ENCODE measurements at places on chromosomes 6 and 20. TPM values are rescaled to one million over a fixed set of nuclear protein-coding genes. Genes with fewer than 3 reads are reported as not detected.

RFX6 gene
- not detected for total RNA-seq

ARHGAP40 gene
- total RNA-seq, result not detected

EDEM2 gene
- total RNA-seq, result 46.8 TPM

RIPOR2 gene
- 56.8 TPM for total RNA-seq

C2 gene
- total RNA-seq, result 192 TPM

ACTR5 gene
- 6.9 TPM for total RNA-seq

GRCh38 chr20:23230766-23231385 lies 119.7 kb upstream of the NXT1 start:
- no peak for DNase-seq

GRCh38 chr6:138593124-138593877 lies 94.0 kb upstream of the NHSL1 start:
- peak; percentile 49 for DNase-seq

DNA sequence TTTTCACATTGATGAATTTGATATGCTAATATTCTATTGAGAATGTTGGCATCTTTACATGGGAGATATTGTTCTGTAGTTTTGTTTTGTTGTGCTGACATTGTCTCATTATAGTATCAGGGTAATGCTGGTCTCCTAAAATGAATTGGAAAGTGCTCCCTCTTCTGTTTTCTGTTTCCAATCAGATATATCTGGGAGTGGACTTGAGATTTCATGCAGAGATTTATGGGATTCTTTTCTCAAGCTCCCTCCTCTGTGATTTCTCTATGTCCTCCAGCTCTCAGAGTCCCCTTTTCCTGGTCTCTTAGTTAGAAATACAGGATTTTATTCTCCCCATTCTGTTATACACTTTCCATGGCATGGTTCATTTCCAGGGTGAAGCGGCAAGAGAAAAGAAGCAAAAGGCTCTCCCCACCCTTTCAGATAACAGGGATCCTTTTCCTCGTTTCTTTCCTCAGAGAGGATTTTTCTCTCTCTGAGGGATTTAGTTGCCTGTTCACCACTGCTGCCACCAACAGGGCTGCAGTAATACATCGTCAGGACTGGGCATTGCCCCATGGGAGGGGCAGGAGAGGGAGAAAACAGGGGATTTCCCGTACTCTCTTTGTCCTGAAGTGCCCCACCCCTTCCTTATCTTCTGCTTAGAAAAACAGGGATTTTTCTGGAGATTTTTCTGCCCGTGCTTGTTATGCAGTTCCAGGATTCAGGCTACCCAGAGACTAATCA lies 59.3 kb upstream of the STMND1 start:
- no peak for DNase-seq

- no peak for DNase-seq
Observed at GRCh38 chr20:50333812-50334211, 143.2 kb downstream of the CEBPB start.

DNA sequence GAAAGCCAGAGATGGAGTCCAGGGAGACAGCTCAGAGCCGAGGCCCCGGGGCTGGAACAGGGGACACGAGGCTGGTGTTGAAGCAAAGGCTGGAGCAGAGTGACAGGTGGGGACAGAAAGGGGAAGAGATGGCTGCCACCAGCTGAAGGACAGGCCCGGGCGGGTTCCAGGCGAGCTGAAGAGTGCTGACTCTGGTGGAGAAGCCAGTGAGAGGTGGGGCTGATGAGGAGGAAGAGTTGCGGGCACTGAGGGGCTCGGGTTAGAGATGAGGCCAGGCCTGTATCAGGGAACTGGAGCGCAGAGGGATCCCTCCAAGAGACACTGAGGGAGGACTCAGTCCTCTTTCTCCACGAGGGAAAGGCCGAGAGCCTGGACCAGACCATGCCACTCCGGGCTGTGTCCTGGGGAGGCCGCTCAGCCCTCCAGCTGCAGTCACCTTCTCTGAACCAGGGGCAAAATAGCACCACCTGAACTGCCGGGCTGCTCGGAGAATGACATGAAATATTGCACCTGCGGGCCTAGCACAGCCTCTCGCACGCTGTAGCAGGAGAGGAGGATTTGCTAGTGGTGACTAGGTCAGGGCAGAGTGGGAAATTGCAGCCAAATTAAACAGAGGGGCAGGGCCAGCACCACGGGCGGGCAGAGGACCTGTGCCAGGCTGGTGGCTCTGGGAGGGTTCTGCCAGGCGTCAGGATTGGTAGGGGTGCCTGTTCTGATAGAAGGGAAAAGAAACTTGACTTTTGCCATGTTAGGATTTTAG lies 175.9 kb downstream of the ZDHHC14 start:
- no peak for DNase-seq

DNA sequence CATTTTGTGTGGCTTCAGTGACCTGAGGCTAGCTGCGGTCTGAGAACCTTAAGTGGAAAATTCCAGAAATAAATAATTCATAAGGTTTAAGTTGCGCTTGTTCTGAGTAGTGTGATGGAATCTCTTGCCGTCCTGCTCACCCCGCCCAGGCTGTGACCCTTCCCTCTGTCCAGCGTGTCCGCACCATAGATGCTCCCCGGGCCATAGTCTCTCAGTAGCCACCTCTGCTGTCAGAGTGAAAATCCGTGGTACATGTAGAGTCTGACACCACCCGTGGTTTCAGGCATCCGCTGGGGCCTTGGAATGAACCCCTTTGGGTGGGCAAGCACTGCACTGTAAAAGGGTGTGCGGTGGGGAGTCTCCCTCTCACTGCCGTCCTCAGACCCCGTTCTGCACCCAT lies 11.7 kb downstream of the UNC93A start:
- no peak for DNase-seq

DNA sequence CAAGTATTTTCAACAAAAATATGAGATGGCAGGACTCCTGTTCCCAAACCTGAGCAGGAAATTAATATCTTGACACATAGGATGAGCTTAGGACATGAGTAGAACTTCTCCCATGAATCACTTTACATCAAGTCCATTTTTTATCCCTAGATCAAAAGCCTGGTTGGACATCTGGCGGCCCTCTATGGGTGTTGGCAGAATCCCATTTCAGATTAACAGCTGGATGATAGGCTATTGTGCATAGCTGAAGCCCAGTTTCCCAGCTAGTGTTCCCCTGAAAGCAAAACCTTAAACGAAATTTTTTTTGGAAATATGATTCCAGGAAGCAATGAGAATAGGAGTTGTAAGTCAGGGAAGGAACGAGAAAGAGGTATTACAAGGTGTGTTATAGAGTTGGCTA lies 449.4 kb upstream of the CHD6 start:
- DNase-seq, result no peak

GRCh38 chr20:36091561-36092397 lies 62.8 kb upstream of the EPB41L1 start:
- no peak for DNase-seq

DNA sequence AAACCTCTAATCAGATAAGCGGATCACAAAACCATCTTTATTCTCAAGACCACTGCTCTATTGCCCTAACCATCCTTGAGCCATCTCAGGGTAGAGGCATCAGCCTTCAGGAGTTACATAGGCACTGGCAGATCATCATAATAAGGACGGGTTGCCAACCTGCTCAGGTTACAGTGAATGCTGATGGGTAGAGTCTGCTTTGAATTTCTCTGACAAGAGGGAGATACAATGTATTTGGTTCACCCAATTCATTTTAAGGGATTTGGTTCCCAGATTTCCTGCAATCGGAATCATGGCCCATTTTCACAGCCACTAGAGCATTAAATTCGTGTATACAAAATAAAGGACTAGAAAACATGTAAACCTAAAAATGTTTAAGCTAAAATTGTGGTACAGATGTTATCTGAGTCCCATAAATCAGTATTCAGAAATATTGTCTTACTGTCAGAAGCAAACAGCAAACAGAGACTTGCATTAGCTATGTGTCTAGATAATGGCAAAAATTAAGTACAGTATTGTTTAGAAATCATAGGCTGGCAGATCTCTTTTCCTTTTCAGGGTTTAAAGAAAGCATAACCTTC lies 41.9 kb upstream of the TMEM170B start:
- no peak for DNase-seq

DNA sequence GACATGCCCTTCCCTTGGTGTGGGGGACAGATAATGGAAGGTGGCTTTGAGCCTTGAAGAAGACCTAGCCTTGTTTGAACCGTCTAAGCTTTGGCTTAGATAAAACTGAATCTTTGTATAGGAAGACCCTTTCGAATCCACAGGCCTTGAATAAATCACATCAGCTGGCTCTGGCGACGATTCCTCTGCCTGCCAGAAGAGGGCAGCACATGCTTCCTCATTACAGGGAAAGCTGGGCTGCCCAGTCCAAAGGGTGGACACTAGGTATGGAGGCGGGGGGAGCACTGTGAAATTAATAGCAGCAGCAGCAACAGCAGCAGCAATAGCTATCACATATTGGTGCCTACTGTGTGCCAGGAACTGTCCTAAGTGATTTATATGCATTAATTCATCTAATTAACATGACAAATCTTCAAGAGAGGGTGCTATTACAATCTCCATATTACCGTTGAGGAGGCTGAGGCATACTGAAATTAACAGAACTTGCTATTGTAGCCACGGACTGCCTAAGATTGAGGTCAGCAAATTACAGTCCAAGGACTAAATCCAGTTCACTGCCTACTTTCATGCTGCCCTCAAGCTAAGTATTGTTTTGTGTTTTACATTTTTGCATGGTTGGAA lies 85.1 kb downstream of the CLIC5 start:
- DNase-seq, result peak; percentile 78

- DNase-seq, result no peak
Observed at GRCh38 chr6:87656857-87657256, 45.2 kb downstream of the AKIRIN2 start.

DNA sequence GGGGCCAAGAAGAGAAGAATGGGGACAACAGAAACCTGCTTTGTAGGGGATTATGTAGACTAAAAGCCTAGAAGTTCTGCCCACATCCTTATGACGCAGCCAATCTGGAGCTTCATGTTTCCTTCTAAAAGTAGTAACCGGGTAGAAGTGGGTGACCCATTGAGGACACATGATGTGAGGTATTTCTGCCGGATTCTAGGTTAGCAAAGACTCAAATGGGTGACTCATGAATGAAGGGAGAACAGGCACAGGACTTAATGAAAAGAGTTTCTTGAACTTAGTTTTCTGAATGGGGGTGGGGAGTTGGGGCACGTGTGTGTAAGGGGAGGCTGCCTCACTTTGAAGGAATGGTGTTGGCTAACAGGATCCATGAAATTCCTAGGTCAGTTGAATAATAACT lies 68.8 kb downstream of the CDS2 start:
- no peak for DNase-seq

- no peak for DNase-seq
Observed at GRCh38 chr6:21610341-21610740, 16.8 kb downstream of the SOX4 start.

GRCh38 chr6:145629478-145629877 lies 105.8 kb downstream of the EPM2A start:
- no peak for DNase-seq

GRCh38 chr6:44837255-44837654 lies 449.7 kb downstream of the CDC5L start:
- no peak for DNase-seq

DNA sequence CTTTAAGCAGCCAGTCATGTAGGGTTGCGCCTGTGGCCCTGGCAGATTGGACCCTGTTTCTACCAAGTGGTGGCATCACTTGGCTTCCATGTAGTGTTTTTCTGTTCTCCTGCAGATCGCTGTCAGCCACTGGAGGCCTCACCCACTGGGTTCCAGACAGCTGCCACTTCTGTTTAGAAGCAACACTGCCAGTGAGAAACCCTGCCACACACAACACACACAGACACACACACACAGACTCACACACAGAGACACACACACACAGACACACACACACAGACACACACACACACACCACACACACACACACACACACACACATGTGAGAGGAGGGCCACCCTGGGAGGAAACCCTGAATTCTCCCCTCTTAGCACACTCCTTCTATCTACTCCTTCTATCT lies 51.8 kb downstream of the UTRN start:
- DNase-seq, result no peak

All from left lung (tissue), 14 donors.